Right hindlimb (tissue), 1 donor: ENCODE measurements at places on chromosomes 4 and X.

GRCh38 chr4:126027601-126028000, 712.8 kb downstream of the FAT4 start:
- no peak for DNase-seq

GRCh38 chrX:38805432-38806389, 4.5 kb downstream of the MID1IP1 start:
- DNase-seq = peak; percentile 67

- DNase-seq = no peak
Measured at GRCh38 chrX:75303795-75304194, 29.9 kb downstream of the UPRT start.

GRCh38 chrX:102835504-102836146, 101.4 kb upstream of the RAB40AL start:
- DNase-seq = no peak

GRCh38 chr4:25759101-25759500, 103.5 kb downstream of the SLC34A2 start:
- DNase-seq = no peak

- DNase-seq = no peak
Measured at GRCh38 chr4:120158841-120159463, 92.3 kb upstream of the MAD2L1 start.

GRCh38 chr4:5412296-5412695, 296.1 kb downstream of the EVC2 start:
- no peak for DNase-seq
